ENCODE measurements at places on chromosomes 11 and 22.

DNA sequence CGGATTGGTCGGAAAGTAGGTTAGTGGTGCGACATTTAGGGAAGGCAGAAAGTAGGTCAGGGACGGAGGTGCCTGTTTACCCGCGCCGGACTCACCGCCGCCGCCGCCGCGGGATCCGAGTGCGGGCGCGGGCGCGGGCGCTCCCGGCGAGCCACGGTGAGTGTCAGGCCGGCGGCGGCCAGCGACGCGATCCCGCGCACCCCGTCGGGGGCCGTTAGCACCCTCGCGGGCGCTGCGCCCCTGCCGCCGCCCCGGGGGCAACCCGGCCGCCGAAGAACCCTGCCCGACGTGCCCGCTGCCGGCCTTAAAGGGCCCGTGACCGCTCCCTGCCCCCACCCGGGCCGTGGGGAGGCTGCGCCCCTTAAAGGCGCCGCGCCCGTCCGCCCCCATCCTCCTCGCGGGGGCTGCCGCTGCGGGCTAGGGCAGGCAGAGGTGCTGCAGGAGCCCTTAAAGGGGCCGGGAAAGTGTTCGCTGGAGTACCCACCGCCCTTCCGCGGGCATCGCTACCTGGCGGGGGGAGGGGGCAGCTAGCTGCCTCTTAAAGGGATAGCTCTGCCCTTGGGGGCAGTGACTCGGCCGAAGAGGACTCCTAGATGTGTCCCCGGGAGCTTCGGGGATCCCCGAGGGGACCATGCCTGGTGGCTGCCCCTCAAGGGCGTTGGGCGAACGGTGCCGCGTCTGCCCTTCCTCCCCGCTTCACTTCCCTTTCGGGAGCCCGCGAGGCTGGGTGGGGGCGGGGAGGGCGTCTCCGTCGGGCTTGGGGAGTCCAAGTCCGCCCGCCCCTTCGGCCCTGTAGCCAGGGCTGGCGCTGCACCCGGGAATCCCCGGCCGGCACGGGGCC is at the start of gene BMAL1:
BMAL1 (plus strand) TSS at position 23 of the 841 bp plus-strand sequence. CDS start 76,519 bp downstream, outside the sequence.
- peak; percentile 63 for DNase-seq

GRCh38 chr11:61724437-61724836 is 28.0 kb upstream of the MYRF start:
- DNase-seq, result no peak

DNA sequence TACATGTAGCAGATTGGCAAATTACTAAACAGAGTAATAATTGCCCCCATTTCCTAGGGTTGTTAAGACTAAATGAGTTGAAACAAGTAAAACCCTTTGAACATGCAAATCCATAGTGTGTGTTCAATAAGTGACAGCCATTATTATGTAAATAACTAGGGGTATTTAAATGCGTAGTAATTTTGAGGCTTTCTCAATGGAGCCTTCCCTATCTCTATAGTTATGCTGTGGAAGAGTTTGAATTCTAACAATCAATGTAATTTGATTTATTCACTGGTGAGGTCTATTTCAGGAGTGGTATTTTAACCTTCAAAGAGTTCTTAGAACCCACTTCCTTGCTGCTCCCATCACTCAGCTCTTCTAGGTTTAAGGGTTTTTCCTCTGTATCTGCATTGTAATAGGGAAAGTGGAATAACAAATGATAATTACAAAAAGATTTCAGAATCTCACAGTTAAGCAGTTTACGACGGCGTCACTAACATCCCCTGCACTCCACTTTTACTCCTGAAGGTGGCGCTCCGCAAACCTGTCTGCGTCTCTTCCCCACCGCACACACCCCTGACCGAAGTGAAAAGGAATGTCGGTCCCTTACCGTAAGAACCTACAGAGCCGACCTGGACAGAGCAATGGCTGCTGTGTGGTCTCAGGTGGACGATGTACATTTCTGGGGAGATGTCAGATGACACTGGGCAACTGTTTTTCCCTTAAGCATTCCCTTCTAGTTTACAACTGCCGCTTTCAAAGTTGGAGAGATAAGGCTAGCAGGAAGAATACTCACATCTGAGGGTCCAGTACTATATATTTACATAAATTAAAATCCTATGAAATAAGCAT is 80.8 kb downstream of the ZC3H12C start:
- DNase-seq, result peak; percentile 83

DNA sequence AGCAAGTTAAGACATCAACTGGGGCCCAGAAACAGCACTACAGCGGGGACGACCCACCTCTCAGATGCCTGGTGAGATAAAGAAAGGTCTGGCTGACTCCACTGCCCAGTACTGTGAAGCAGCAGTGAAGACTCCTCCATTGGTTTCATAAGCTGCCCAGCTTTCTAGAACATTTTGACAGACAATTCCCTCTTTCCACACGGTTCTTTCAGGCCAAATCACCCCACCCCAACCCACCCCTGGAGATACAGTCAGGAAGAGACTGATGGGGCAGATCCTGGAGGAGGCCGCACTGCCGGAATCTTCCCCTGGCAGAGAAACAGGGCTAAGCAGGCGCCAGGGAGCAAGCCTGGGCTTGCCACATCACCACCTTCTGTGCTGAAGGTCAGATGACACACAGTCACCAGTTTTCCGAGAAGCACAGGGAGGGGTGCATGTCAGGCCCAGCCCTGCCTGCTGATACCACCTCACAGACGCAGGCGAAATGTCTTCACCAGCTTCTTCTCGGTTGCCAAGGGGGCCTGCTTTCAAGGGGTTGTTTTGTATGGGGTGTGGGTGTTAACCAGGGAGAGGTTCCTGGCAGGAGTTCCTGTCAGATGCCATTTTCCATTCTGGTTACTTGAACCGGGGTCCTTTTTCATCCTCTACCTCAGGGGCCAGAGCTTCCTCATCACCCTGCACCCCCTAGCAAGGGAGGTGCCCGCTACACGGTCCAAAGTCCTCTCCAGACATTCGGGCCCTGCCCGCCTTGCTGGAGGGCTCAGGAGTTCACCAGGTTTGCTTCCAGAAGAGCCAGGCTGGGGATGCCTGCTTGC is 1.4 kb upstream of the NEAT1 start:
- peak; percentile 98 for DNase-seq

DNA sequence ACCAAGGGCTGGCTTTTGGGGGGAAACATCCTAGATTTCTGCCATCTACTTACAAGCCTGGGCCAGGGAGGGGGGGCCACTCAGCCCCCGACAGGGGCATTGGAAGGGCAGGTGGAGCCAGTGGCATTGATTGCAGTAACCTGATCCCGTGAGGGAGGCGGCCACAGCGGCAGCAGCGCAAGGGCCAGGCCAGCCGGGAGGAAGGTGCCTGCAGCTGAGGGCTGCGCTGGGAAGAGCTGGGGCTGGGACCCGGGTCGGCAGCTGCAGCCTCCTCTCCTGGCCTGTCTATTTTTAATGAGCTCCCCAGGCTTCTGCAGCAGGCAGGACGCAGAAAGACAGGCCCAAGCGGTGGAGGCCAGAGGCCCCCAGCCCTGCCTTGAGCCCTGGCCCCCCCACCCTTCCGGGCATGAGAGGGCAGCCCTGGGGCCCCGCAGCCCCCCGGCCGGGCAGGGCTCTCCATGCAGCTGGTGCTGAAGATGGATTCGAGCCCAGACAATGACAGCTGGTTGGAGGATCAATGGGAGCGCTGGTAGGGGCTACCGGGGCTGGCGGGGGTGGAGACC is 10.6 kb downstream of the FREY1 start:
- DNase-seq, result no peak

- no peak for DNase-seq
Measured at GRCh38 chr11:45250035-45250718, 36.0 kb downstream of the SYT13 start.

GRCh38 chr11:76588455-76589325 is 81.9 kb downstream of the LRRC32 start:
- DNase-seq, result peak; percentile 66

DNA sequence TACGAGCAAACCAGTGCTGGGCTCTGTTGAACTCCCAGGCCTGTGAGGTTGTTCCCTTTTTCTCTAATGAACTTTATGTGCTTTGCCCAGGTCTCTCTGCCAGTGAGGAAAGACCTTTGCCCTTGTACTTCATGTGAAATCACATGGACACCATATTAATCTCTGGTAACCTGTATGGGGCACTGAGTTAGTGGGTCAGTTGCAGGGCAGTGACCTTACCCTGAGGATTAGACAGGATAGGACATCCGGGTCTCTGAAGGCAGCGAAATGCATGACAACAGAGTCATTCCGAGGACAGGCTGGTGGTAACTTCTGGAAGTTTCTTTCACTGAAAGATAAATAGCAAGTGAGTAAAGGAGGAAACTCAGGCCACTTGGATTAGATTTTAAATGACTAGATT is 93.7 kb downstream of the ZBTB16 start:
- no peak for DNase-seq

DNA sequence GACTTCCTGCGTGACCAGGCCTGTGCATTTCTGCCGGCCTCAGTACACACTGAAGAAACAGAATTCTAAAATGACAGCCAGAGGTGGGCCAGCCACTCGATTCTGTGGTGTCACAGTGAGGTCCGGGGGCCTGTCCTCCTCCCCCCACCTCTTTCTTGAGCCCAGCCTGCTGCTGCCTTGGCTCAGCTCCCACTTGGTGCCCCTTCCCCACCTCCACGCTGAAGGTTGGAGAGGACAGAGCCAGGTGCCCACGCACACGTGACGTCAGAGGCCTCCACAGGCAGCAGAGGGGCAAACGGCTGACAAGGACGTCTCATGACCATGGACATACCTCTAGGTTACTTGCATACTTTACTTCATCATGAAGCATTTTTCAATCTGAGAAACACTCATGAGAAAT is 78.0 kb upstream of the SHANK2 start:
- no peak for DNase-seq
